ENCODE measurements at places on chromosomes 4 and X. TPM values are rescaled to one million over a fixed set of nuclear protein-coding genes. Genes with fewer than 3 reads are reported as not detected.

The TEX13C gene
- total RNA-seq, result not detected

The ELK1 gene
- total RNA-seq, result 39.4 TPM

- peak; percentile 3 for DNase-seq
These were observed 68.7 kb downstream of the MGST2 start for GRCh38 chr4:139734201-139734874.

The NALF2 gene
- not detected for total RNA-seq

The BMX gene
- total RNA-seq, result not detected

DNA sequence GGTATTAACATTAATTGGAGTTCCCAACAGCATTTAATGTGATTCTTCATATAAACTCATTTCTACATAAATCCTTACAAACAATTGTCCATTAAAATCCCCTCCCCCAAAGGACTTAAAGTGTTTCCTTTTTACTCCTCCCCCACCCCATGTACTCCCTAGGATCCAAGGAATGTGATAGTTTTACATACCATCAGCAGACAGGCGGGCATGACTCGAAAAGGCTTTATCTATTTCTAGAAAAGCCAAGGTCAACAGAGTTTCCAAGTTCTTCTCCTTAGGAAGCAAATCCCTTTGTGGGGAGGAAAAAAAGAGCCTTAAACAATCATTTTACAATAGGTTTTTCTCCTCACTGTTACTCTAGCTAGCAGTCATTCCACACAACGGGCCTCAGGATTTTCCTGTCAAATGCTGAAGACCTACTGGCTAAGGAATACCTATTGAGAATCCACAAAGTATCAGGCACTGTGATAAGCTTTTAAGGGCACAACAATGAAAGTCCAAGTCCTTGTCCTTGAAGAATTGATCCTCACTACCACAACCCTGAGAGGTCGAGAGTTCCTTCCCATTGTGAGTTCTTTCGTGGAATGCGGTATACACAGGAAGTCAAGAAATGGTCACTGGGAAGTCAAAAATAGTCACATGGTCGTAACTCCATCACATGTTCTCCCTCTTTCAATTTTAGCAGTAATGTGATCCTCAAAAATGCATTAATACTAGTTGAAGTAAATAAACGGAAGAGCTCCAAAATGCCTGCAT, 7.2 kb downstream of the PPM1K start:
- no peak for DNase-seq

- no peak for DNase-seq
These were observed 25.2 kb upstream of the COL25A1 start for GRCh38 chr4:109327641-109328040.

- peak; percentile 65 for DNase-seq
These were observed 712 bp downstream of the STX18 start for GRCh38 chr4:4541040-4541631.

DNA sequence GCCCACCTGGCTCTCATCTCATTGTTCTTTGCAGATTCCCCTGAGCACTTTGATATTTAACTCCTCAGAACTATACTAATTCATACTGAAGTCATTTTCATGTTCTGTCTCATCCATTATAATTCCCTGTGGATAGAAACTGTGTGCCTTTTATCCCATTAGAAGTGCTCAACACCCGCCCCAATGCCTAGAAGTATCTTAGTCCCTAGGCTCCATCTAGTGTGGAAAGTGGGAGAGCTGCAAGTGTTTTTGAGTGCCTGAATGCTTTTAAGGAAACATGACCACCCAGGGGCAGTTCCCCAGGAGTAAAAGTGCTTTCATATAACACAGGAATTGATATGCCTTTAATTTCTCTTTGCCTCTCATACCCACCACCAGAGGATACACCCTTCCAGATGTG, 117.0 kb downstream of the CHRDL1 start:
- DNase-seq, result no peak

The EGFL6 gene
- not detected for total RNA-seq

- no peak for DNase-seq
These were observed 35.4 kb upstream of the CDKL5 start for GRCh38 chrX:18389966-18390365.

- DNase-seq, result no peak
These were observed 35.6 kb downstream of the INTS6L start for GRCh38 chrX:135556055-135556454.

DNA sequence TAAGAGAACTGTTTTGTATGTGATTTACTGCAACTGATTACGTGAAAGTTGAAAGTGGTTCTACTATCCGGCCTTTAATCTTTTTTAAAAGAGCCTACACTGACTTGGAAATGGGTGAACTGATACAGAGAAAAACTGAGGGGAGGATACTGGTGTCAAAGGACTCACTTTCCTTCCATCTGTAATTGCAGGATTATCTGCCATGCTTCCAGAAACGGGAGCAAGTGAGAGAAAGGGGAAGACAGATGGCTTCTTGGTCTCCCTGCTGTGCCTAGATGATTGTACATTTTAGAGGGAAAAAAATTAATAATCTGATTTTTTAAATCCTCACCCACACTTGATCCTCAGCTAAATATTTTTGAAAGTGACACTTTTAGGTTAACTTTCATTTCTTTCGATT, 88.3 kb upstream of the GRID2 start:
- DNase-seq, result no peak

DNA sequence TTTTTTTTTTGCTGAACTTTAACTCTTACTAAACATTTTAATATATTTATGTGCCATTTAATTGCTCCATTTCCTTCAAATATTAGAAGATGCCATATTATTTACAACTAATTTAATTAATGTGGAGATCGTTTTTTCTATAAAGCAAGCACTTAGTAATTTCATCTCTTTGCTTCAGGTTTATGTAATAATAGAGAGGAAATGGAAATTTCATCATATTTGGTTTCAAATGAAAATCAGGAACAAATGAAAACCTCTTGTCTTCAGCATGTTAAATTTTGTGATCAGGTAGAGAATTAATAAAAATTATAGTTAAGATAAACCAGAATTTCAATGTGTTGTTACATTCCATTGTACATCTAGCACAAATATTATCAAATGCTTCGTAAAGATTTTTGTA, 120.1 kb downstream of the SYNPO2 start:
- no peak for DNase-seq

The MAGEA10 gene
- not detected for total RNA-seq

GRCh38 chrX:136909706-136910564, 29.4 kb upstream of the RBMX start:
- peak; percentile 84 for DNase-seq

GRCh38 chr4:146709956-146710355, 71.3 kb downstream of the POU4F2 start:
- no peak for DNase-seq
